NCI-H1417 treated with DMSO at 0.1 percent for 48 hours (cell line): ENCODE measurements at places on chromosomes 11 and 22.

GRCh38 chr11:76566811-76567210 lies 103.7 kb downstream of the LRRC32 start:
- DNase-seq: no peak

DNA sequence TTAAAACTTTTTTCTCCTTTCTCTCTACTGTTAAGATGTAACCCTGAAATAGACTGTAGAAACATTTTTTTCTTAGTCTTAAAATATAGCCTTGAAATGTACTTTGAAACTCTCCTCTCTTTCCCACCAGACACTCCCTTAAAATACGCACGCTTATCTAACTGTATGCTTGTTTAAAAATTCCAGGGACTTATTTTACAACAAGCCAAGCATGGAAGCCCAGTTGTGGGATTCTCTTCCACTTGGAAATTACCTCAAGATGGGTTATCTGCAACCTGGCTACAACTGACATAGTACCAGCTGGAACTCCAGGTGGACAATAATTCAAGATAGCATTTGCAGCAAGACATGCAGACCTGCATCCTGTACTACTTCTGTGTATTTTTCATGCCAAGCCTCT lies 12.1 kb upstream of the CHORDC1 start:
- no peak for DNase-seq

GRCh38 chr11:67541198-67541597 lies 18.0 kb upstream of the CABP2 start:
- DNase-seq: no peak

DNA sequence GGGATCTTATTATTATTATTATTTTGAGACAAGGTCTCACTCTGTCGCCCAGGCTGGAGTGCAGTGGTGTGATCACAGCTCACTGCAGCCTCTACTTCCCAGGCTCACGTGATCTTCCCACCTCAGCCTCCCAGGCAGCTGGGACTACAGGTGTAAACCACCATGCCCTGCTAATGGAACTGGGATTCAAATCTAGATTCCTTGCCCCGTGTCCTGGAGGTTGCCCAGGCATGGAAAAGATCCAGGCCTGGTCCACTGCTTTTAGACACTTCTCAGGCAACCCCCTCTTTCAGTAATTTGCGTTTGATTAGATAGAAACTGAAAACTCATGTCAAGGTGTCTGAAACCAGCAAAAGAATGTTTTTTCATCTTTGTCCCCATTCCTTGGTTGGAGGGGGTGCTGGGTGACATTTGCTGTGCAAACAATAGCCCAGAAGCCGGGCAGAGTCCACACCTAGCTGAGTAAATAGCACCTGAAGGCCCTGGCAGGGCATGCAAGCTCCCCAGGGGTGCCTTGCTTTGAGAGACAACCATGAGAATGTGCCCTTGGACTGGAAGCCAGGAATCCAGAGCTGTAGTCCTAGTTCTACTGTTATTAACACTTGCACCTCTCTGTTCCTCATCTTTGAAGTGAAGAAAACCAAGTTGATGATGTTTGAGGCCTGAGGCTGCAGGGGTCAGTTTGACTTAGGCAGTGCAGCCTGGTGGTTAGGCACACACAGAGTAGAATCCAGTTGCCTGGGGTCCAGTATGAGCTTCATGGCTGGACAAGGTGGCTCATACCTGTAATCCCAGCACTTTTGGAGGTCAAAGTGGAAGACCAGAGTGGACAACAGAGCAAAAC lies 19.1 kb upstream of the XBP1 start:
- DNase-seq: no peak

GRCh38 chr22:49402169-49402568 lies 425.5 kb downstream of the BRD1 start:
- DNase-seq: no peak

DNA sequence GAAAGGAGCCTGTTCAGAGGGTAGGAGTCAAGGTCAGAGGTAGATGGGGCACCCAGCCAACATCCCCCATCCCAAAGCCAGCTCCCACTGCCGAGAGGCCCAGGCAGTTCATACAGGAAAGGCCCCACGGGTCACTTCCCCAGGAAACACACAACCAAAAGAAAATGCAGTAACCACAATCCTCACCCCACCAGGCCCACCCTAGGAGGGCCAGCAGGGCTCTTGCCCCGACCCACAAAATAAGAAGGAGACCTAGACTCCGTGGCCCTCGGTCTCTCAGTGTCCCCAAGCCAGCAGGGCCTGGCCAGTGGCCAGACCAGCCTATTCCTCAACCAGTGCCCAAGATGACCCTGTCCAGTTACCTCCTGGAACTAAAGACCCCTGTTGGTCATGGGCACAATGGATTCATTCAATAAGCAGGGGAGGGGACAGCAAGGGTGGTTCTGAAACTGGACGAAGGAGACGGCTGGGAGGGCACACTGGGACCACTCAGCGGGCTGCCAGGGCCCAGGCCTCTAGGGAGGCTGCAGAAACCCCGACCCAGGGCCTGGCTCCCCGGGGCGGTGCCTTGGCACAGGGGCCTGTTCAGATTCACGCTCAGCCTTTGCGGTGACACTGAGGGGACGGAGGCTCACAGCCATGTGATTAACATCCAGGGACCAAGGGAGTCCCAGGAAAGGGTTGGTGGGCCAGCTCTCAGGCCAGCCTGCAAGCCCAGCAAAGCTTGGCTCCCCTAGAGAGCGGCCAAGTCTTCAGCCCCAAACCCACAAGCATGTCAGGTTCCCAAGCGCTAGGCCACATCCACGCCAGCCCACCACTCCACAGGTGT lies 5.5 kb downstream of the RAB3IL1 start:
- DNase-seq: no peak

GRCh38 chr11:1558775-1559110 lies 13.3 kb downstream of the DUSP8 start:
- DNase-seq: no peak

GRCh38 chr11:95232666-95233065 lies 1.7 kb upstream of the SESN3 start:
- DNase-seq: no peak

- DNase-seq: no peak
These were observed 907 bp downstream of the SLC15A3 start for GRCh38 chr11:60950933-60951605.

DNA sequence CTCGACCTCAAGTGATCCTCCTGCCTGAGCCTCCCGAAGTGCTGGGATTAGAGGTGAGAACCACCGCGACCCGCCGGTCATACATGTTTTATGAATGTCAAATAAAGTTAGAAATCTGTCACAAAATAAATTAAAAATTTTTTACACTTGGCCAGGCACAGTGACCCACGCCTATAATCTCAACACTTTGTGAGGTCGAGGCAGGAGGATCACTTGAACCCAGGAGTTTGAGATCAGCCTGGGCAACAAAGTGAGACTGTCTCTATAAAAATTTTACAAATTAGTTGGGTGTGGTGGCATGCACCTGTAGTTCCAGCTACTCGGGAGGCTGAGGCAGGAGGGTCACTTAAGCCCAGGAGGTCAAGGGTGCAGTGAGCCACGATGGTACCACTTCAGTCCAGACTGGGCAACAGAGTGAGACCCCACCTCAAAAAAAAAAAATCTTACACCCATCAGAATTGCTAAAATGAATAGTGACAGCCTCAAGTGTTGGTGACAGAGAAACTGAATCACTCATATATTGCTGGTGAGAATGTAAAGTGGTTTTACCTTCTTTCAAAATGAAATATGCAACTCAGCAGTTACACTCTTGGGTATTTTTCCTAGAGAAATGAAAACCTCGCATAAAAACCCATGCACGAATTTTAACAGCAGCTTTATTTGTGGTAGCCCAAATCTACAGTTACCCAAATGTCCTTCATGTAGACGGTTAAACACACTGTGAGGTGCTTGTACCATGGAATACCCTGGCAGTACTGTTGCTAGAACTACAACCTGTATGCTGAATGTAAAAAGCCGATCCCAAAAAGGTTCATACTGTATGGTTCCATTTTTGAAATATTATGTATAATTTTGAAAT lies 55.4 kb downstream of the MED15 start:
- no peak for DNase-seq

- DNase-seq: no peak
These were observed 50.7 kb downstream of the TSPAN18 start for GRCh38 chr11:44777209-44778194.

DNA sequence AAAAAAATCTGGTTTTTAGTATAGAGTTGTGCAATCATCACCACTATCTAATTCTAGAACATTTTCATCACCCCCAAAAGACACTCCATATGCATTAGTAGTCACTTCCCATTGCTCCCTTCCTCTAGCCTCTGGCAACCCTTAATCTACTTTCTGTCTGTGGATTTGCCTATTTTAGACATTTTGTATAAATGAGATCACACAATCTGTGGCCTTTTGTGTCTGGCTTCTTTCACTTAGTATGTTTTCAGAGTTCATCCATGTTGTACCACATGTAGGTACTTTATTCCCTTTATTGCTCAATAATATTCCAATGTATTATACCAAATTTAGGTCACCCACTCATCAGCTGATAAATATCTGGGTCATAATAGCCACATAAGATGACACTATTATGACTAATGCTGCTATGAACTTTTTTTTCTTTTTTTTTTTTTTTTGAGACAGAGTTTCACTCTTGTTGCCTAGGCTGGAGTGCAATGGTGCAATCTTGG lies 67.5 kb upstream of the SCUBE2 start:
- no peak for DNase-seq

GRCh38 chr22:36365020-36365411 lies 22.8 kb downstream of the MYH9 start:
- DNase-seq: no peak

DNA sequence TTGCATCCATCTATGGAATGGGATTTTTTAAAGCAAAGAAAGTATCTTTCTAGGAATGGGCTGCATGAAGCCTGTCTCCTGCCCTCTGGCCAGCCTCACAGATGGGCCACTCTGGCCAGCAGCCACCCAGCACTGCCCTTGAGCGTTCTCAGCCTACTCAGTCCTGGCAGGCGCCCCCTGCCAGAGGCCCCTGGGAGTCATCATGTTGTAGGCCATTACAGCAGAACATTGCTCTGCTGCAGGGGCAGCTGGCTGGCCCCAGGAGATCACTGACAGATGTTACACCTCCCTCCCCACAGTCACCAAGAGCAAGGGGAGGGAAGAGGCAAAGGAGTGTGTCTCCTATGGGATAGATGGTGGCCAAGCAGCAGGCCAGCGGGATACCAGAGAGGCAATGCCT lies 363.7 kb downstream of the NXPE2 start:
- no peak for DNase-seq

DNA sequence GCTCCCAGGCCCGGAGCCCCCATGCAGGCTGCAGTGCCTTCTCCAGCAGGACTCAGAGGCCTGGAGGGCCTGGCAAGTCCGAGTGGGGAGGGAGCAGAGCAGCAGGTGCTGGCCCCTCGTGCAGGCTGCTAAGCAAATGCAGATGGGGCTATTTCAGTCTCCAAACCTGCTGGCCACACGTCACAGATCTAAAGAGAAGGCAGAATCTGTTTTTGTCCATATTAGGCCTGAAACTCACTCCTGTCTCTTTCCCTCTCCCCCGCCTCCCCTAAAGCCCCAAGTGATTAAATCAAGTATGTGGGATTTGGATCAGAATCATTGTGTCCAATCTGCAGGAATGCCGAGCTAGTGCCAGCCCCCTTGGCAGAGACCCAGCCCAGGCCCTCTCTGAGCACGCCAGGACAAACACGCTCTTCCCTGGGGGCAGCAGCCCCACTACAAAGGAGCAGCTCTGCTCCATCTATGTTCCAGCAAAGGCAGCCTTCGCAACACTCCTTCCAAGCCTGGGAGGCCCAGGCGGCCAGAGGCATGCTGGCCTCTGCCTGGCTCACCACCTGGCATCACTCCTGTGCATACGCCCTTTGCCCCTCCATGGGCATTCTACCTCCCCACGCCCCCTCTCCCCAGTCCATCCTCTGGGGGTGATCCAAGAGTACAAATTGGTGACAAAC lies 26.5 kb downstream of the RPL27A start:
- DNase-seq: no peak

DNA sequence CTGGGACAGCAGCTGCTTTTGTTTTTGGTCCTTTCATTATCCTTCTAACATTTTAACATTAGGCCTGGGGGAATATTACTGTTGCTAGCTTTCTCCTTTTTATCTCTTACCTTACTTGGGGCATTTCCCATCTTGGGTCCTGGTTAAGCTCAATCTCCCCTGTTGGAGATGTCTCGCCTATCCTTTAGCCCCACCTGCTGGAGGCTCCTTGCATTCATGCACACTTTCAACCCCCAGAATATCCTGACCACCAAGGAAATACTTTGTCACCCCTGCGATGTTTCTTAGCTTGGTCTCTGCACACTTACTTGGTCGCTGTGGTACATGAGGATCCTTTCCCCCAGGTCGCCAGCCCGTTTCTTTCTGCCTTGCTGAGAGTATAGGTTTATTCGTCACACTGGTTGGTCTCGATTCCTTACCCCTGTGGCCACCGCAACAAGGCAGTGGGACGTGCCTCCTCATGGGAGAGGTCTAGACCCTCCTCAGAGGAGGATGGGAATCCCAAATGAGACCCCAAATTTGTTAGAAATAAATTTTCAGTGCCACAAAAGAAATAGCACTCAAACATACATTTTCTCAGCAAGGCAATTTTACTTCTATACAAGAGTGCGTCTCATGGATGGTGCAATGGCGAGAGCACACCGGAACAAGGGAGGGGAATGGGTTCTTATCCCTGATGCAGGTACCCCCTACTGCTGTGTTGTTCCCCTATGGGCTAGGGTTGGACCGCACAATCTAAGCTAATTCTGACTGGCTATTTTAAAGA lies 5.4 kb upstream of the TXN2 start:
- DNase-seq: no peak

GRCh38 chr11:130947481-130947880 lies 31.2 kb upstream of the SNX19 start:
- DNase-seq: no peak

- no peak for DNase-seq
These were observed 392.9 kb downstream of the INSC start for GRCh38 chr11:15507592-15507991.

- DNase-seq: no peak
These were observed 202.1 kb upstream of the B3GAT1 start for GRCh38 chr11:134614141-134614540.

- DNase-seq: no peak
These were observed 53.8 kb upstream of the MPEG1 start for GRCh38 chr11:59266491-59266890.

DNA sequence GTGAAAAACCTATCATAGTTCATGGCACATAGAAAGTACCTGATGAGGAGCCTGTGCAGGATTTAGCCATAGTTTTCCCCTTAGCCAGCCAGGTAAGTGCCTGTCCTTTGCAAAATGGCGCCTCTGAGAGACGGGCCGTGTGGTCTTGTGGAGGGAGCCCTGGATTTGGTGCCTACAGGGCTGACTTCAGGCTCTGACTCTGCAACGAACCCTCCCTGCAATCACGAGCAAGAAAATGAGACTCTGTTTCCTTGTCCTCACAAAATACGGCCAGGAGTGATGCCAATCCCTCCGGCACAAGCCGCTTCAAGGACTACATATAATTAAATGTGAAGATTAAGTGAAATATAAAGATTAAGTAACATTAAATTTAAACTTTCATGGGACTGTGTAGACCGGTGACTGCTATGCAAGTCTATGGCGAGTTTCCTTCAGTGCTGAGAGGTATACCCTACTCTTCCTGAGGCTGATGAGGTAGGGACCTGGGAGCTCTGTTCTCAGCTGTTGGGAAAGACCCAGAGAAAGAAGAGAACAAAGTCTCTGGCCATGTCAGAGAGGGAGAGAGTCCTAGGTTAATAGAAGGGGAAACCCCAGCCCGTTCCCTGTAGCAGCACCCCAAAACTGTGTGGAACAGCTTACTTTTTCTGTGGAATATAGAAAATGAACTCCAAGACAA lies 6.1 kb upstream of the CXCR5 start:
- DNase-seq: no peak
